ENCODE measurements at places on chromosomes 12 and 14. TPM values are rescaled to one million over a fixed set of nuclear protein-coding genes. Genes with fewer than 3 reads are reported as not detected.

ARHGDIB gene
- 56.6 TPM for total RNA-seq

- DNase-seq, result no peak
Measured at GRCh38 chr14:35821564-35822411, 4.3 kb upstream of the BRMS1L start.

DNA sequence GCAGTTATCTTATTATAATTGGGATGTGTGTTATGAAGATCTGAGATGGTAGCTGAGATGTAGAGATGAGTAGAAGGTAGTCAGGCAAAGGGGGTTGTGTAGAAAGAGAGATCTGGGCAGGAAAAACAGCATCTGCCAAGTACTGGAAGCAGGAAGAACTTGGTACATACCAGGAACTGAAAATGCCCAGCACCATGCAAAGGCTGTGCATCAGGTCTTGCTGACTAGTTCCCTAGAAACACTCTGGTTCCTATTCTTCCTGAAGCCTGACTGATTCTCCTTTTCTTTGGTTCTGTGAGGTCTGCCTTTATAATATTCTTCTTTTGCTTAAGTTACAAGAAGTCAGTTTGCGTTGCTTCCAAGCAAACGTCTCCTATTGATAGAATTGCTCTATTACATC is 6.7 kb upstream of the NFATC4 start:
- DNase-seq, result no peak

DNA sequence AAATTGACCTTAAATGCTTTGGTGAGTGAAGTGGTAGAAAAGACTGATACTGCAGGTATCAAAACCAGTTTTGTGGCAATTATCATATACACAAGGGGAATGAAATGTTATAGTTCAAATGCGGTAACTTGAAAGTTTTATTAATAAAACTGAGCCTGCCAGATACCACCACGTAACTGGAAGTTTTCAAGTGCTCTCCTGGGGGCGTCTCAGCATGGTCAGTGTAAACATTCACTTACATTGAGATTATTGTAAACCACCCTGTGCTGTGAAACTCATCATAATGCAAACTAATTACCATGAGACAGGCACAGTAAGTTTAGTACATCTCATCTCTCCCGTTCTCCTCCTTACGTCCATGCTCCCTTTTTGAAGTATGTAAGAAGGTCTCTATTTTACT is 280.7 kb upstream of the FAR2 start:
- DNase-seq, result no peak

DNA sequence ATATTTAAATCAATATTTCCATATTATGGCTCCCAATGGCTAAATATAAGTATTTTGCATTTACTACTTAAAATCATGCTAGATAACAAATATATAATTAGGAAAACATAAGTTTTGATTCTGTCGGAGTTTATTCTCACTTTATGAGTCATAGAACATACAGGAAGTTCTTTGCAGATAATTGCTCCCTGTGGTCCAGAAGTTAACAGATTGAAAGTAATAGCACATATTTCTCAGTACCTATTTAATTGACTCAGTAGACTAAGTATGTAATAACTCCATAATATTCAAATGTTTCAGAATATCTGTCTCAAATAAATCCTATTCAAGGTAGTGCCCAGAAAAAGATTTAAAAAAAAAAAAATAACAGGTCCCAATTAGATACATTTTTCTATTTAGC is 806.0 kb upstream of the ATXN7L3B start:
- no peak for DNase-seq

- no peak for DNase-seq
Measured at GRCh38 chr12:5003025-5003666, 40.5 kb upstream of the KCNA5 start.

Data from urinary bladder (tissue), 4 donors.